Activated CD8-positive, alpha-beta memory T cell treated with anti-CD3 and anti-CD28 coated beads for 1 hour (primary cell): ENCODE measurements at places on chromosomes 11 and 22.

- DNase-seq: no peak
Measured at GRCh38 chr22:19448739-19449421, 1.4 kb upstream of the C22orf39 start.

DNA sequence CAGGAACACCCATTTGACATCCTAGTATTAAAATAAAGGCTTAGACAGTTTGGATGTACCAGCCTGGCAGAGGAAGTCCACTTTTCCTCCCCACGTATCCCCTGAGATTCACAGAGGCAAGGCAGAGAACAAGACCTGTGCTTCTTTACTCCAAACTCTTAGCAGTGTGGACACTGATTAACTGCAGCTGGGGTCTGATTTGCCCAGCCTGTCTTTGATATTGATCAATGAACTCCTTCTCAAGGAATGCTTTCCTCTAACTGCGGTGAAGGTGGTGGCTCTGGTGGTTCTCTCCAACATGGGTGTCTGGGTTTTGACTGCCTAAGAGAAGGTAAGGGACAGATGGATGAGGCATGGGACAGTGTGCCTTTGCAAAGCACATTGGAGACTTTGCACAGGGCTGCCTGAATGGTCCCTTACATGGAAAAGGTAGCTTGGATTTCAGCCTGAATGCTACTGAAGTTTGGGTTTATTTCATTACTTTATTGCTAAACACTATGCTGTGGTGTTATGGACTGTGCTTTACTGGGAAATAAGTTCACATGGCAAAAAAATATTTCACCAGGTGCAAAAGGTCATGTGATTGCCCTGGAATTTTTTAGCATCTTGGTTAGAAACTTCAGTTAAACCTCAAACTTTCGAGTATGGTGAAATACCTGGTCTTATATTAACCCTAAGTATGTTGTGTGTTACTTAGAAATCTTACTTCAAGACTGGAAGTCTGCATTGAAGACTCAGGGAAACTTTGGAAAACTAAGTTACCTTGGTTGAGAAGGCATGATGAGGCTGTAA is 1.8 kb downstream of the GAS2 start:
- DNase-seq: no peak

GRCh38 chr11:67420646-67421429 is 5.4 kb downstream of the CARNS1 start:
- DNase-seq: peak; percentile 96

- no peak for DNase-seq
Measured at GRCh38 chr11:17414317-17414737, 25.9 kb upstream of the KCNJ11 start.

DNA sequence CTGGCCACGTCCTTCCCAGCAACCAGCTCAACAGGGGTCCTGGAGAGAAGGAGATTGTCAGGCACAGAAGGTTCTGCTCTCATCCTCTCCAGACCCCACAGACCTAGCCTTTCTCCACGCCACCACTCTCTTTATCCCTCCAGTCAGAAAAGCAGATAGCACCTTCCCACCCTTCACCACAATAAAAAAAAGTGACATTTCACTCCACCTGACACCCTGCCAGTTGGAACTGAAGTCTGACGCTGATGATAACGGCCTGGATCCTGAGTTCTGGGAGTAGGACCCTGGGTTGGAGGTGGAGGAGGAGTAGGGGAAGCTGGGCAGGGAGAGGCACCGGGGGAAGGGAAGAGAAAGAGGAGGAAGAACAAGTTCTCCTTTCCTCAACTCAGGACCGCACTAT is 127.5 kb upstream of the ANO1 start:
- DNase-seq: no peak

- DNase-seq: no peak
Measured at GRCh38 chr22:31683181-31684105, 21.4 kb upstream of the PISD start.

DNA sequence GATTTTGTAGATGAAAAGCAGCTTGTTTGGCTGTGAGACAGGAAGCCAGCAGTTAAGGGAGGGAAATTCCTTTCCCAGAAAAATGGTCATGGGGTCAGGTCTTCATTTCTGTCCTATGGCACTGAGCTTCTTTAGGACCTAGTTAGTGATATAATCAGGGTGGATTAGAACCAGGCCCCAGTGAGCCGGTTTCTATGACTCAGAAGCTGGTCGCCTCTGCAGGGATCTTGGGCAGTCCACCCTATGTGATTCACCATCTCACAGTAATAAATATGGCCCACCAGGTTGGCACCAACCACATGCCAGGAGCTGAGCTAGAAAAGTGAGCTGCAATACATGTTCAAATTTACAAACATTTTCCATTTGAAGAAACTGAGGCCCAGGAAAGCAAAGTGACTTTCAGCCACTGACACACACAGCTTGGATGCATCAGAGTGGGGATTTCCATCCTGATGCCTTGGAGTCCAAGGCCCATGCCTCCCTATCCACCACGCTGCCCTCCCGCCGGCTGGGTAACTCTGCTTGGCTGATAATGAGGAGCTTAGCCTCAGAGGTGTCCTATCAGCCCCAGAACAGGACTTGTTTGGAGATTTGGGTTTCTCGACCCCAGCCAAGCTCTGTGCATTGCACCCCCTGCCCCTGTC is 42.0 kb downstream of the CD82 start:
- DNase-seq: no peak

GRCh38 chr11:63853476-63853875 is 14.6 kb downstream of the MARK2 start:
- DNase-seq: no peak

GRCh38 chr11:90192869-90193582 is 29.8 kb downstream of the CHORDC1 start:
- no peak for DNase-seq

- DNase-seq: no peak
Measured at GRCh38 chr11:70761908-70762337, 363.6 kb downstream of the CTTN start.

GRCh38 chr11:30360741-30361140 is 37.8 kb downstream of the ARL14EP start:
- DNase-seq: no peak

- no peak for DNase-seq
Measured at GRCh38 chr22:27489178-27489675, 312.3 kb downstream of the MN1 start.

GRCh38 chr22:32518381-32518780 is 43.8 kb downstream of the FBXO7 start:
- DNase-seq: no peak

GRCh38 chr11:71120471-71120896 is 131.9 kb downstream of the SHANK2 start:
- DNase-seq: no peak

DNA sequence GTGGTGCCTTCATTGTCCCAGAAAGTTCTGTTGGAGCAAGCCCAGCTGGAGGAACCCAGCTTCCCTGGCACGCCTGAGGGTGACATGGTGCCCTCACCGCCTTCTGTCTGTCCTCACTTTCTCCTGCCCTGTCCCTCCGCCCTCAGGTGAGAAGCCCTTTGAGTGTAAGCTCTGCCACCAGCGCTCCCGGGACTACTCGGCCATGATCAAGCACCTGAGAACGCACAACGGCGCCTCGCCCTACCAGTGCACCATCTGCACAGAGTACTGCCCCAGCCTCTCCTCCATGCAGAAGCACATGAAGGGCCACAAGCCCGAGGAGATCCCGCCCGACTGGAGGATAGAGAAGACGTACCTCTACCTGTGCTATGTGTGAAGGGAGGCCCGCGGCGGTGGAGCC is 46.0 kb upstream of the NNMT start:
- no peak for DNase-seq

- DNase-seq: peak; percentile 60
Measured at GRCh38 chr11:46121301-46121723, at the start of gene PHF21A. TSS of gene PHF21A (minus strand) at chr11:46121454. CDS start at chr11:46084219, 37,235 bp downstream.

GRCh38 chr11:2273311-2273710 is 2.9 kb upstream of the ASCL2 start:
- no peak for DNase-seq
